ENCODE measurements at places on chromosomes 5 and 9.

DNA sequence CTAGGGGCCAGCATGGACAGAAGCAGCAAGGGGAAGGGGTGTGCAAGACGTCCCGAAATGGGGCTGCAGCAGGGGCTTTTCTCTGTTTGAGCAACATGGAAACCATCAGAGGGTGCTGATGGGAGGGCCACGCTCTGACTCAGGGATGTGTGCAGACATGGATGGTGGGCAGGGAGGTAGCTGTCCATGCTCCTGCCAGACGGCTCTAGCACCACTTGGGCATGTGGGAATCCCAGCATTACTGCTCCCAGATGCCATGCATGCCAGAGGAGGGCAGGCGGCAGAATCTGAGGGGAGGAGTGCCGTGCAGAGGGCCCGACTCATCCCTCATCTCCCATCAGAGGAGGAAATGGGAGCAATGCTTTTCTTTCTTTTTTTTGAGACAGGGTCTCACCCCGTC lies 45.6 kb upstream of the SLC25A51 start:
- no peak for DNase-seq

DNA sequence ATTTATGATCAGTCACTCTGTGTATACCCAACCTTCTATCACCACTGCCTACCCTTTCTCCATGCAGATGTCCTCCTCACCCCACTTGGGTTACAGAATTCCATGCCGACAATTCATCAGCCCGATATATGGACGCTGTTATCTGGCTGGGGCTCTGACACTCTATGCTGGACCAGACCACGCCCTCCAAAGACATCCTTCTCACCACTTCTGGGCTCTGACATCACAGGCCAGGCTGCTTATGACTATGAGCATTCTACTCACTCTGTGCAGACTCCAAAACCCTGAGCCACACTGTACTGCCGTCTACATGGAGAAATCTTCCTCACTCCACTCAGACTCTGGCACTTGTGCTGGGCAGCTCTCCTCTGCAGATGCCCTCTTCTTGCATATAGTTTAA lies 7.6 kb upstream of the AK3 start:
- DNase-seq, result no peak

- no peak for DNase-seq
These were observed 138.6 kb downstream of the ARRDC3 start for GRCh38 chr5:91244380-91245073.

GRCh38 chr5:32276173-32276853 lies 36.4 kb downstream of the MTMR12 start:
- no peak for DNase-seq

DNA sequence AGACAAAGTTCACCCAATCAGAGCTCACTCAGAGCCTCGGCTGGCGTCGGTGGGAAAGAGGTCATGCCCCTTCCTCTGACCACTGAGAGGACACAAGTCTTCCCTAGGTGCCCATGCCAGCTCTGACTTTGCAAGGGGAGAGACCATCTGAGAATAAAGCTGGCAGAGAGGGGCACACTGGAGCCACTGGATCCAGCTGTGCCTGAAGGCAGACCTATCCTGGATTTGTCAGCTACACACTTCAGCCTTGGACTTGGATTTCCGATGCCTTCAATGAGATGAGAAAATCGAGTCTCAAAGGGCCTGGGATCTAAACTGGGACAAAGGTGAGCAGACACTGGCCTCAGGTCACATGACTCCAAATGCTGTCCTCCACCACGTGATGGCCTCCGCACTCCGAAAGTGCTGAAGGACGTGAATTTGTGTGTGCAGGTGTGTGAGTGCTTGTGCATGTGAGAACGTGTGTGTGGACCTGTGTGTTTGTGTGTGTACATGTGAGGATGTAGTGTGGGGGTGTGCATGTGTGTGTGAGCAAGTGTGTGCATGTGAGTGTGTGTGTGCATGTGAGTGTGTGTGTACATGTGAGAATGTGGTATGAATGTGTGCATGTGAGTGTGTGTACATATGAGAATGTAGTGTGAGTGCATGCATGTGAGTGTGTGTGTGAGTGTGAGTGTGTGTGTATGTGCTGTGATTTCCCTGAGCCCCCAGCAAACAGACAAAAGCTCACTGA lies 37.9 kb downstream of the BARX1 start:
- no peak for DNase-seq

DNA sequence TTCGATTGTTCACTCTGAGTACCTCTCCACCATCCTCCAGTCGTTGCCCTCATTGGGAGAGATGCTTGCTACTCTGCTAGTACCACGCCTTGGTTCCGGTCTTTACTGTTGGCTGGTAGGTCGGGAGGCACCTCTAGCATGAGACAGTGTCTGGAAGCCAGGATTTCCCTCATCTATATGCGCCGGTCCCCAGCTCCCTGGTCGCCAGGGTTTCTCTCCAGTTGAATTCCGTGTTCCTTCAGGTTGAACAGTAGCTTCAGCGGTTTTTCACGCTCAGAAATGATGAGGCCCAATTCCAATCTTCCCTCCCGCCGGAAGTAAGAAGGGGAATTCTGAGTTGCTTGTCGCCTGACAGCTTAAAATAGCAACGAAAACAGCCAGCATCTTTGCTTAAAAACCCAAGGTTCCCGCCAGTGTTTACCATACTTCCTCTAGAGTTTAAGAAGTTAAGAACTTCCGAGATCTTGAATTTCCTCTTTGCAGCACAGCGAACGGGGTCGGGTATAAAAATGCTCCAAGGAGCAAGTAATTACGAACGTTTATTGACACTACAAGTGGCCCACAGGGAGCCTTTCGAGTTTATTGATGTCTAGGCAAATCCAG lies 1.3 kb upstream of the ST8SIA4 start:
- DNase-seq, result no peak

- DNase-seq, result no peak
These were observed 29.3 kb downstream of the PTPA start for GRCh38 chr9:129140397-129141065.

DNA sequence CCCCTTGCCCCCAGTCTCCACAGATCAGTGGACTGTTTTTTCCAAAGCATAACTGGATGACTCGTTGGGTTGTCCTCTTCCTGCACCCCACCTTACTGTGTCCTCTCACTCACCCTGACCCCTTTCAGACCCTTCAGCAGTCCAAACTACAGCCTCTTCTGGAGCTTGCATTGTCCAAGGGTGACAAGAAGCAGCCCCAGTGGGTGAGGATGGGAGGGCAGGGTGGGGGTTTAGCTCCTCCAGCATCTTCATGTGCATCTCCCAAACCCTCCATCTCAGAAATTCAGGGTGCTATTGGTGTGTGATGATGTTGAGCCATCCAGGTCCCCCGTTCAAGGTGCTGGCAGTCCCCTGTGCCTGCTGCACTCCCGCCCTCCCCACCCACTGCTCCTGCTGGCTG lies 62.4 kb upstream of the COL15A1 start:
- DNase-seq, result no peak

DNA sequence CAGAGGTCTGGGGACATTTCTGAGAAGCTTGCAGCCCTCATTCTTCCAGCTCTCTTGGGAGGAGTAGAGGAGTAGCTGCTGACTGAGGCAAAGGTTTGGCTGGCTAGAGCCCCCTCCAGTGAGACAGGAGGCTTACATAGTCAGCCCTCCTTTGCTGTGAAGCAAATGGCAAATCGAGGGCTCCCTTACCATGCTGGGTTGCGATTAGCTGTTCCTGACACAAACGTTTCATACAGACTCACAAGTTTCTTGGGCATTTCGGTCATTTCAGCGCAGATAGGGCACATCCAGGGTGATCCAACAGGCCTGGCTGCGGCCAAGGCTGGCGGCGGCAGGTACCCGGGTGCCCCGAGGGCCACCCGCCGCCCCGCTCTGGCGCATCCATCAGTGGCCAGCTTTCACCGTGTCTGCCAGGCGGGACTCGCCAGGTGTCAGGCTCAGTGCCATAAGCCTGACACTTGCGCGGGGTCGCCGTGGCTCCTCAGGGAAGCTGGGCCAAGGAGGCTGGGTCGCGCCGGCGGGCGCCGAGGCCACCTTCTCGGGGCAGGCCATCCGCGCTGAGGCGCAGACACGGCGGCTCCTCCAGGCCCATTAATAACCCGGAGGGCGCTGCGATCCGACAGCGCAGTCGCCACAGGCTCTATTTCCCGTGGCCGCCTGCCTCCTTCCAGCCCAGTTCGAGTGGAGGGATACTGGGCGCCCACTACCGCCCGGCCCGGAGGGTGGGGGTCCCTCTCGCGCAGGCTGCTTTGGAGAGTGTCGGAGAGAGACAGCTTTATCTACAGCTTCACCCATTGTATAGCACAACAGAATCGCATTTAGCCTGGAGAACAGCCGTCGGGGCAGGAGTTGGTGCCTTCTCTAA lies 9.1 kb downstream of the PRDM6 start:
- no peak for DNase-seq

GRCh38 chr5:128836571-128836970 lies 128.7 kb upstream of the SLC27A6 start:
- DNase-seq, result no peak

GRCh38 chr5:75335486-75335885 lies 1.5 kb upstream of the HMGCR start:
- no peak for DNase-seq

DNA sequence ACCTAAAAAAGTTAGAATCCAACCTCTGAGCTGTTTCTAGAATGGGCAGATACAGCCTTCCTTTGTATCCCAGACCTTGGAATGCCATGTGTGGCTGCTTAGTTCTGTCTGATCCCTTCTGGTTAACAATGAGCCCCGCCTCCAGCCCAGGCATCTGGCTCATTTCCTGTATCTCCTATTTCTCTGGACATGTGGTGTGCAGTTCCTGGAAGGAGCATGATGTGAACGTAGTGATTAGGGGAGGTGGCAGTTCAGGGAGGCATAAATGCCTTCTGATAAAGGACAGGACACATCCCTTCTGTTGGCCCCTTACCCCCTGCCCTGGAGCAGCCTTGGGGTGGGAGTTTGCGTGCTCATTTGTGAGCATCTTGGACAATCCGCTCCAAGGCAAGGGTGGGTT lies 243.0 kb downstream of the ZSWIM6 start:
- DNase-seq, result no peak

DNA sequence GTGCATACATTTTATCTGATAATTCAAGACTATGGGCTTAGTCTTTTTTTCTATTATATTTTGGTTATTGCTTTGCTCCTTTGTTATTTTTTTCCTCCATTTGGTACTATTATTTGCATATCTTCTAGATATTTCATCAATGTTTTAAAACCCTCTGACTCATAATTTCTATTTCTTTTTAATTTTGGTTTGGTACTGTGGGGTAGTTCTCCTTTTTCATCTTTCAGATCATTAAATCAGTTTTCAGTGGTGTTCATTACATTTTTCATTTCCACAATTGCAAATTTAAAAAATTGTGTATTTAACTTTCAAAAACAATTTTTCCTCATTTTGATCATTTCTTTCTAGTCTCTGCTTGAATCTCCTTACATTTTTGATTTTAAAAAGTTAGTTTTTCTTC lies 7.5 kb upstream of the FRMPD1 start:
- DNase-seq, result no peak

- no peak for DNase-seq
These were observed 149.6 kb downstream of the TTC39B start for GRCh38 chr9:15157381-15157780.

GRCh38 chr5:111158105-111158744 lies 66.0 kb upstream of the CAMK4 start:
- DNase-seq, result peak; percentile 64

DNA sequence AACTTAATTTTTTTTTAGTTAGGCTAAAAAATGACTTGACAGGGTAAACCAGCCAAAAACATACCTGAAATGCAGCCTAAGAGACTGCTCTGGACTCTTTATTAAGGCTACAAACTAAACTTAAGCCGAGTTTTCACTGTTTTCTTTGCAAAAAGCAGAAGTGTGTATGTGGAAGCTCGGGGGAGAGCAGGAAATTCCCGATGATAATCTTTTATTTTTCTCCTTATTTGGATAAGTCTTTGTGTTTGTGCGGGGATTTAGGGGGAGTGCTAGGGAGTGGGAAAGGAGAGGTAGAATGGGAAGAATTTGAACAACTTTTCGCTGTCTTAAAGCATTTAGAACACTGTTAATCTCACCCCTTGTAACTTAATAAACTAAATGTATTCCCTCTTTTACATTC lies 30.7 kb upstream of the GPR21 start:
- no peak for DNase-seq

- no peak for DNase-seq
These were observed 459.3 kb upstream of the ZNF608 start for GRCh38 chr5:125205601-125206225.

- DNase-seq, result peak; percentile 5
These were observed 97.5 kb downstream of the COL5A1 start for GRCh38 chr9:134738869-134739659.

- DNase-seq, result no peak
These were observed 70.8 kb upstream of the EGFLAM start for GRCh38 chr5:38187532-38187931.

DNA sequence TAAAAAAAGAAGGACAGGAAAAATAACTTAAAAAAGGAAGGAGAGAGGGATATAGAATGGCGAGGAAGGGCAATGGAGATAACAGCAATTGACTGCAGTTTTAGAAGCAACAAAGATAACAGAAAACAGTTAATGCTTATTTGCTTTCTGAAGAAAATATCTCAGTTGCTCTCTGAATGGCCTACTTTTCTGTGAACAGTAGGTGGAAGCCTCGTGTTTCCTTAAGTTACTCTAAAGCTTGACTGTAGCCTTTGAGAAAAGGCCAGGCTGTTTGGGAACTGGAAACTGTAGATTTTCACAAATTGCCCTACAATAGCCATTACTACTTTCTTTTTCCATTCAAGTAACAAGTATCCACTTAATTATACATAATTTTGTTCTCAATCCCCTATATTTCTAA lies 404.5 kb downstream of the YTHDC2 start:
- DNase-seq, result no peak

DNA sequence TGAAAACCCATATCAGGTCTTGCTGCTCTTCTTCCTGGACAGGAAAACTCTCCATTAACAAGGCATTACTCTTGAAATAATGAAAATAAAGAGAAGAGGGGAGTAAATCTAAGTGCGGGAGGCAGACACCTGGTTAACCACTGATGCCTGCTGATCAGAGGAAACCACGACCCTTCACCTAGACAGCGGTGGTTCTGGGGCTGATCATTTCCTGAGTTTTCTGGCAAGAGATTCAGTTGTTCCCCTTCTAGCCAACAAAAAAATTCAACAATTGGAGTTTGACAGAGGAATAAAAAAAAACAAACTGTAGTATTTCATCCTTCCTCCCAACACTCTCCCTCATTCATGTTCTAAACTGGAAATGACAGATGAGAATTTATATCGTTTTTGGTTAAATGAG lies 3.0 kb downstream of the RLN2 start:
- DNase-seq, result no peak

- no peak for DNase-seq
These were observed 352.3 kb upstream of the CCNH start for GRCh38 chr5:87765009-87765408.

GRCh38 chr5:57513785-57514184 lies 31.2 kb upstream of the ACTBL2 start:
- DNase-seq, result no peak

DNA sequence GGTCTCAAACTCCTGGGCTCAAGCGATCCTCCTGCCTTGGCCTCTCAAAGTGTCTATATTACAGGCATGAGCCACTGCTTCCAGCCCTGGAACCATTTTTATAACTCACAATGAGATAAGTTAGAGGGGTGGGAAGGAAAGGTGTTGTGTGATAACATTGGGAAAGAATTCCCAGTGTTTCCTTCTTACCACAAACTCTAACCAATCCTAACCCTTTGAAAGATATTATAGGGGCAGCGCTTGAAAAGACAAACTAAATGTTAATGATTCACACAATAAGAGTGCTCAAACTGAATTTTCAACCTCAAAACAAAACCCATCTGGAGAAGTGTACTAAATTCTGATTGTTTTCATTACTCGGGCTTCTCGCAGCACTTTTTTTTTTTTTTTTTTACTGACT lies 109.7 kb downstream of the TSSK1B start:
- no peak for DNase-seq

GRCh38 chr5:54305737-54306136 lies 4.6 kb downstream of the ARL15 start:
- no peak for DNase-seq

Measured in activated CD4-positive, alpha-beta T cell treated with anti-CD3 and anti-CD28 coated beads, Interleukin-2, amount 50 U/mL, for 24 hours (primary cell).